ENCODE measurements at places on chromosomes 5 and 9.
A peak's percentile ranks its signal among the peaks of the same experiment; 100 is the strongest.

- no peak for DNase-seq
Measured at GRCh38 chr9:88580961-88581360, 46.0 kb downstream of the NXNL2 start.

DNA sequence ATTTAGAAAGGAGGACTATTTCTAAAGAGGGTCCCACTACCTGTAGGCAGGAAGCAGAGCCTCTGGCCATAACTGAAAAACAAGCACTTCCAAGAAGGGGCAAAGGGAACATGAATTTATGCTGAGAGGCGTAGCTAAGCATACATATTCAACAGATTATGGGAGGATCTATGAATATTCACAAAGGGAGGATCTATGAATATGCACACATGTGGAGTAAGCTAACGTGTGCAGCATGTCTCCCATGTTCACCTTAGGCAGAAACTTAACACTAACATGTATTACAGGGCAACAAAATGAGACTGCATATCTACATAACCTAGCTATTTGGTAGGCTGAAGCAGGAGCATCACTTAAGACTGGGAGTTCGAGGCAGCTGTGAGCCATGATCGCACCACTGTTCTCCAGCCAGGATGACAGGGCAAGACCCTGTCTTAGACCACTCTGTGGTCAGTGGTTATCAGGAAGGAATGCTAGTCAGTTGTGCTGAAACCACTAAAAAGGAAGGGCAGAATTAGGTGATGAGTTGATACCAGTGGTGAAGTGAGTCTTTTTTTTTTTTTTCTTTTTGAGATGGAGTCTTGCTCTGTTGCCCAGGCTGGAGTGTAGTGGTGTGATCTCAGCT is 20.8 kb downstream of the FXN start:
- DNase-seq: no peak

- no peak for DNase-seq
Measured at GRCh38 chr9:8736805-8737204, 937.2 kb upstream of the DMAC1 start.

GRCh38 chr5:157324237-157324636 is 58.3 kb downstream of the CYFIP2 start:
- no peak for DNase-seq

GRCh38 chr5:1526681-1527131 is 2.9 kb upstream of the LPCAT1 start:
- no peak for DNase-seq

DNA sequence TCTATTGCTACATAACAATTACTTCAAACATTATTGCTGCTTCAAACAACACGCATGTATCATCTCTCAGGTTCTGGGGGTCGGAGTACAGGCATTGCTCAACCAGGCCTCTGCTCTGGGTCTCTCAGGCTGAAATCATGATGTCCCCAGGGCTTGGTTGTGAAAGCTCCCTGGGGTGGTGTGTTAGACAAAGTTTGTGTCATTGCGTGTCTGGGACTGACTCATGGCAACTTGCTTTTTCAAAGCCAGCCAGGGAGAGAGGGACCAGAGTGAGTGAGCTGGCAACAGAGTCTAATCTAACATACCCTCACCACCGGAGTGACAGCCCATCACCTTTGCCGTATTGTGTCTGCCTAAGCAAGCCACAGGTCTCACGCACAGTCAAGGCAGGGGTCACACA is 259.2 kb upstream of the NFIL3 start:
- DNase-seq: no peak

DNA sequence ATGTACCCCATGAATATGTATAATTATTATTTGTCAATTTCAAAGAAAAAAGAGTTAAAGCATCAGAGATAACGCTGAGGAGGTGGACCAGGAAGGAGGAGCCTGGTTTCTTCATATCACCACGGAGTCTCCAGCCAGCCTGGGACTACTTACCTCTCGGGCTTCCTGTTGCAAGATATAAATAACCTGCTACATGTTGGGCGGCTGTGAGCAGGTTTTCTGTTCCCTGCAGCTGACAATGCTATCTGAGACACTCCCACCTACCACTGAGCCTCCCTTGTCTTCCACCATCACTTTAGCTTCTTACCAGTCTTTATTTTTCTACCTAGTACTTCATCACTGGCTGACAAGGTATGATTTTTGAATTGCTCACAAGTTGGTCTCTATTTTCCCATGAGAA is 102.7 kb upstream of the CPEB4 start:
- no peak for DNase-seq

DNA sequence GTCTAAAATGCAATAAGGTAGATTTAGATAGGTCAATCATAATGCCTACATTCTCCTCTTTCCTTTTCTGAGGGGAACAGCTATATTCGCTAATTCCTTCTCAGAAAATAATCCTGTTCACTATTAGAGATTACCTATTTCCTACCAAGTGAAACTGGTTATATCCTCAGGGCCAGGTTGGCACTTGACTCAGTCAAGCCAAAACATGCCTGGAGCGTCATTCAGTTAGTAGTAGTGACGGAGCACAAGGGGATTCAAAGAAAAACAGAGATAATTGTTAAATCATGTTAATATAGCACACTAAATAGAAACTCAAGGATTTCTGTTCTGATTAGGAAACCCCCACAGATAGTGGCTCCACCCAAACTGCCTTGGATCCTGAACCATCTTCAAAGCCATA is 515.4 kb upstream of the PTPRD start:
- DNase-seq: no peak

DNA sequence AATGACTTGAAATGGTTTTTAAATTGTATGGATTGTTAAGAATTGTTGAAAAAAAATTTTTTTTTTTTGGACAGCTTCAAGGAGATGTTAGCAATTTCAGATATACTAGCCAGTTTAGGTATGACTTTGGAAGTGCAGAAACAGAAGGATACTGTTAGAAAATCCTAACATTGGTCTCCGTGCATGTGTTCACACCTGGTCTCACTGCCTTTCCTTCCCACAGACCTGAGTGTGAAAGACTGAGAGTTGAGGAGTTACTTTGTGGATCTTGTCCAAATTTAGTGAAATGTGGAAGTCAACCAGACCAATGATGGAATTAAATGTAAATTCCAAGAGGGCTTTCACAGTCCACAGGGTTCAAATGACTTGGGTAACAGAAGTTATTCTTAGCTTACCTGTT is 102.3 kb downstream of the GDA start:
- no peak for DNase-seq

- DNase-seq: peak; percentile 60
Measured at GRCh38 chr5:64147849-64148441, 17.7 kb upstream of the RNF180 start.

DNA sequence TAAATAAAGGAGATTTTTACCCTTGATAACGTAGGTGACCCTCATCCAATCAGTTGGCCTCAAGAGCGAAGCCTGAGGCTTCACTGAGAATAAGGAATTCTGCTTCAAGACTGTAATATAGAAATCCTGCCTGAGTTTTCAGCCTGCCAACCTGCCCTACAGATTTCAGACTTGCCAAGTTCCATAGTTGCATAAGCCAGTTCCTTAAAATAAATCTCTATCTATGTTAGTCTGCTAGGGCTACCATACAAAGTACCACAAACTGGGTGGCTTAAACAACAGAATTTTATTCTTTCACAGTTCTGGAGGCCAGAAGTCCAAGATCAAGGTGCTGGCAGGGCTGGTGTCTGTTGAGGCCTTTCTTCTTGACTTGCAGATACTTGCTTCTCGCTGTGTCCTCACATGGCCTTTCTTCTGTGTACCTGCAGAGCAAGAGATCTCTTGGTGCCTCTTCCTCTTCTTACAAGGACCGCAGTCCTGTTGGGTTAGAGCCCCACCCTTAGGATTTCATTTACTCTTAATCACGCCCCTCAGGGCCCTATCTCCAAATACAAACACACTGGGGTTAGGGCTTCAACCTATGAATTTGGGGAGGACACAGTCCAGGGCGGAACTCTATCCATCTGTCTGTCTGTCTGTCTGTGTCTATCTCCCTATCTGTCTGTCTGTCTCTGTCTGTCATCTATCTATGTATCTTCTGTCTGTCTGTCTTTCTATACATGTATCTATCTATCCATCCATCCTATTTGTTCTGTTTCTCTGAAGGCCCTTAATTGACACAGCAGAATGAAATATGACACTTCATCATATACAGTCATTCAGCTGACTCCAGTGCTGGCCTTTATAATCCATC is 17.0 kb upstream of the CMBL start:
- no peak for DNase-seq

DNA sequence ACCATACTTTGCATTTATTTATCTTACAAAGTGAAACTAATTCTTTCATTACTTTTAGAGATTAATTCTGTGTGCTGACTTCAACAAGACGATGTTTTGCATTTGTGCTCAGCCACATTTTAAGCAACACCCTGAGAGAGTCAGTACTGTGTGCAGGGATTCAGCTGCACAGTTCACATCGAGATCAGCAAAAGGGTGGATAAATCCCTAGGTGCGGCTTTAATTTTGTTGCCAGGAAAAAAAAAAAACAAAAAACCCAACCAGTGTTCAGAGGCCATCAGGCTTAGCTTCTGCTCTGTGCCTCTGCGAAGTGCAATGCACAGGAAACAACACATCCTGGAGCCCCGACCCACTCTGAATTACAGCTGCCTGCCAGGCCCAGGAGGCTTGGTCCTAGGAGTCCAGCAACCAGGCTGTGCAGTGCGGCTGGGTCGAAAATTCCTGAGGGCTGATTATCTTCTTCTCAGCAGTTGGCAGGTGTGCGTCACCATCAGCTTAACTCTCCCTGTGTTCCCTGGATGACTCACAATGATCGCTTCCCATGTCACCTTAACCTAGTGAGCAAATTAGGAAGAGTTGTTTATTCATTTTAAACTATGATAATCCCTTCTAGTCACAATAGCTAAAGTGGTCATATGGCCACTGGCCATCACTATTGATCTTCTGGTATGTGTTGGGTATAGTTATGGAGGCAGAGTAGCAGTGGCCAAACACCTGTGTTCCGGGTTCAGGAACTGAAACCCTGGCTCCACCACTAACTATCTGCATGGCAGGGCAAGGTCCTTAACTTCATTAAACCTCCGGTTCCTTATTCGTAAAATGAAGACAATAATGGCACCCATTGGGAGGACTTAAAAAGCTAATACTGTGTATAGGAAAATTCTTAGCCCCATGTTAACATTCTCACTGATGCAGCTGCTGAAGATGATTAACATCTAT is 31.2 kb upstream of the NDUFB6 start:
- no peak for DNase-seq

DNA sequence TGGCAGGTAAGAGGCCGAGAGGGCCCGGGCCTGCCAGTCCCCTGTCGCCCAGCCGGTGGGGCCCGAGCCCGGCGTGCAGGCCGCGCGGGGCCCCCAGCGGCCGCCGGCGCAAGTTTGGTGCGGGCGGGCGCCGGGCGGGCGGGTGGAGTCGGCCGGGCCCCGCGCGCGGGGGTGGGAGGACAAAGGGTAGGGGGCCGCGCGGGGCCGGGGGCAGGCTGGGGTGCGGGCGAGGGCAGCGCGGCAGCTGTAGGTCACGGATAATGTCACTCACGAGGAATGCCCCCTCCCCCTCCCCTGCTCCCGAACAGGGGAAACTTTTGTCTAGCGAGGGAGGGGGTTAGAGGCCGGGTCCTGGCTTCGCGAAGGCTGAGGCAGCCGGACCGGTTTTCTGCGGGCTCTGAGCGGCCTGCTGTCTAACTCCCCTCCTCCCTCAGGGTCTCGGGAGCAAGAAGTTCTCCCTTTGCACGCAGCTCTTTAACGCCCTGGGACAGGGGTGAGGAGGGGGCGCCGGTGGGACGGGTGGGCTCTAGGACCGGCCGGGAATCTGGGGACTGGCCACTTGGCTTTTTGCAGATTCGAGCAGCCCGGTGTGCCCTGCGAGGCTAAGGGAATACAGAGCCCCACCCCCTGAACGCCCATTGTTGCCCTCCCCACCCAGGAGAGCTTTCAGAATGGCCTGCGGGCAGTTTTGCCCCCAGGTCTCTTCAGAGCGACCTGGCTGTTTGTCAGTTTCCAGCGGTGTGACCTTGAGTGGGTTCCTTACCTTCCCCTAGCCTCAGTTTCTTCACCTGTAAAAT is 21.3 kb upstream of the NDST1 start:
- DNase-seq: peak; percentile 72

DNA sequence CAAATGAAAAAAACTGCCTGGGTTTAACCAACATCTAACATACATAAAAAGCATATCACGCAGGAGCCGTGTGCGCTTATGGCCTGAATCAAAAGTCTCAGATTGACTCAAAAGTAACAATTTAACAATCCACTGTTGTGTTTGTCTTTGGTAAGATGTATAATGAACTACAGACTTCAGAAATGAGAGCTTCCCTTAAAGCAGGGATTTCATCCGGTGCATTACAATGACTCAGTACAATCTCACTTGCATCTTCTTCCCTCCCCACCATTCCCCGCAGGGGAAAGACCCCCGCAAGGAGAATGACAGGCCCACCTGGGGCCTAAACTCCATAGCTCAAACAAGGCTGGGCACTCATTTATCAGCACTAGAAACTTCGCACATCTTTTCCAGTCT is 1.4 kb downstream of the ZFR start:
- no peak for DNase-seq

- peak; percentile 55 for DNase-seq
Measured at GRCh38 chr5:133612249-133612860, at the start of gene FSTL4. Gene FSTL4, minus strand, starts transcription at chr5:133612541.

DNA sequence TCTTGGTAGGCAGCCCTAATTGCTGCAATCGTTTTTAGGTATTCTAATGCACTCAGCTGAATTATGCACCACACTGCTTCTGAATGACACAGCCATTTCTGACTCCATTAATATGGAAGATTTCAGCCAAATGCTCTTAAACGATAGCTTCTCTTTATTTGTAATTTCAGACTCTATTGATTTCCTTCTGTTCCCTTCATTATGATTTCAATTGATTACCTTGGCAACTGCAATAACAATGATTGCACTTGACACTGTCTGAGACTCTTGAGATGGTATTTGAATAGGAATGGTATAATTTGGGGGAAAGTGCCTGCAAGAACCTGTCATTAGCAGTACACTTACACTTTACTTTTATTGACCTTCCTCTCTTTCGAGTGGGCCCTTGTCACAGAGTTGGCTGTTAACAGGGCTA is 296.1 kb upstream of the DMAC1 start:
- DNase-seq: no peak

- no peak for DNase-seq
Measured at GRCh38 chr9:100058699-100059579, 39.9 kb downstream of the ERP44 start.

DNA sequence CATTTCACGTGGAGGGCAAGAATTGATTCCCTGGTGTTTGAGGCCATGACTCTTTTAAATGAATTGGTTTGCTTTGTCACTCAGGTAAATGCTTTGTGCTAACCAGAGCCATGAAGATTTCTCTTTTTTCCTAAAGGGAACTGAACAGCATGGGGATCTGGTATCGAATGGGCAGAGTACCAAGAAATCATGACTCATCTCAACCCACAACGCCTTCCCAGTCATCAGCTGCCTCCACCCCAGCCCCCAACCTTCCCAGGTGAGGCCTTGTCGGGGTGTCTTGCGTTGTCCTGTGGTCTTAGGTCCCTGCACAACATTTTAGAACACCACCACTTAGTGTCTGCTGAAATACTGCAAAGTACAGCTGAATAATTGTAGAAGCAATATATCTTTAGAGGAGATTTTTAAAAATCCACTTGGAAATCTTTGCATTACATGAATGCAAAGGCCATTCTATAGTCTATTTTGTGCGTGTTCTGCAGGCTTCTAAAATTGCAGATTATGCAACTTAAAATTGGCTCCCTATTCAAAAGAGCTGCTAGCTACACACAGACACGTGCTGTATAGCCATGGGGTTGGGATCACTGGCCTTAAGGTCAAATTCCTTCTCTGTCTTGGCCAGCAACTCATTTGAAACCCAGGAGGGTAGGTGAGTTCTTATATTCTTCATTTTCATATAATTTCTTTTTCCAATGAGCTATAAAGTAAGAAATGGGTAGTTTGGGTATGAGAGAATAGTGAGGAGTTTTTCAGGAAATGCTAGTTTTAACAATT is 69.0 kb downstream of the MVB12B start:
- no peak for DNase-seq
